NCI-H1417 treated with DMSO at 0.1 percent for 48 hours (cell line): ENCODE measurements at places on chromosomes 11 and 22.

GRCh38 chr22:29065468-29066190, 4.0 kb upstream of the C22orf31 start:
- DNase-seq: no peak

GRCh38 chr22:42844756-42845155, 12.3 kb downstream of the ARFGAP3 start:
- DNase-seq: no peak

- no peak for DNase-seq
These were observed 20.0 kb downstream of the SHANK2 start for GRCh38 chr11:71232364-71232763.

DNA sequence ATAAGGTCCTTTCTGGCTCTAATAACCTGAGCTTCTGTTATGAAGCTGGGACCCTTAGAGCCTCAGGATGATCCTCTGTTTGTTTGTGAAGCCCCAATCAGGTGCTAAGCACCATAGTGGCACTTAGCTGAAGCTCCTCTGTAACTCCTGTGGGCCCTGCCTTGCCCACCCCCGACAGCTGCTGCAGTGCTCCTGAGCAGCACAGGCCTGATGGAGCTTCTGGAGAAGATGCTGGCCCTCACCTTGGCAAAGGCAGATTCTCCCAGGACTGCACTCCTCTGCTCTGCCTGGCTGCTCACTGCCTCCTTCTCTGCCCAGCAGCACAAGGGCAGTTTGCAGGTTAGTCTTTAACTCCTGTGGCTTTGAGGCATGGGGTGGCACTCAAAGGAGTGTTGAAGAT, 19.0 kb upstream of the CCDC134 start:
- no peak for DNase-seq

DNA sequence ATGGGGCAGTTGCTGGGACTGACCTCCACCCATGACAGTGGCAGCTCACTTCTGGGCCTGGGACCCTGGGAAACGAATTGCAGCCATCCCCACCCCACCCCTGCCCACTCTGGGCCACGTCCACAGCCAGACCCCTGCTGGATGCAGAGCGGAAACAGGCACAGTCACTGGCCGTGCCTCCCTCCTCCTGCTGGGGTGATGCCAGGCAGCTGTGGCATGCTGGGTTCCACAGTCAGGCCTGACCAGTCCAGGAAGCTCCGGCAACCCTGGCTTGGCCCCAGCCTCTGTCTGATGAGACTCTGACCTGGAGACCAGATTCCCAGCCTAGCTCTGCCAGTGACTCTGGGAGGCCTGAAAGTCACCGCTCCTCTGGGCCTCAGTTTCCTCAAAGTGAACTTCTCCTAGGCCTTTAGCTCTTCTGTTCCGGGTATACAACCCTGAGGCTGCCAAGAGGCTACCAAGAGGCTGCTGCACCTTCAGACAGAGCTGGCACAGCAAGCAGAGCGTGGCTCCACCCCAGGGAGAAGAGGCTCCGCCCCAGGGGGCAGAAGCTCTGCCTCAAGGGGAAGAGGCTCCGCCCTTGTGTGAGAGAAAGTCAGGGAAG, 8.9 kb downstream of the SULT4A1 start:
- no peak for DNase-seq

GRCh38 chr11:26964339-26964738, 29.6 kb upstream of the FIBIN start:
- no peak for DNase-seq

DNA sequence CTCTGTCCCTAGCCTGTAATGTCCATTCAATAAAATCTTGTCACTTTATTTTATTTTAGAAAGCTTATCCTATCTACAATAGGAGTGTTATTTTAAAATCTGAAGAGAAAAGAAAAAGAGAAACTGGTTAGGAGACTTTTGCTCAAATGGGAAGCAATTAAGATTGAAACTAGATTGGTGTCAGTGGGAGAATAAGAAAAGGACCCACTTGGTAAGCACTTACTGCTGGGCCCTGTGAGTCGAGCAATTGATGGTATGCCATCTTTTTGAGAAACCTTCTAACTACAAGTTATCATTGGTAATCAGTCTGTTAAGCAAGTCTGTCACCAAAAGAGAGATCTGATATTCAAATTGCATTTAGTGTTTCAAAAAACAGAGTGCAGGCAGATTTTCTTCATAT, 258.4 kb downstream of the GRM5 start:
- DNase-seq: no peak

- no peak for DNase-seq
These were observed 584.0 kb downstream of the KCNA4 start for GRCh38 chr11:29432719-29433325.

DNA sequence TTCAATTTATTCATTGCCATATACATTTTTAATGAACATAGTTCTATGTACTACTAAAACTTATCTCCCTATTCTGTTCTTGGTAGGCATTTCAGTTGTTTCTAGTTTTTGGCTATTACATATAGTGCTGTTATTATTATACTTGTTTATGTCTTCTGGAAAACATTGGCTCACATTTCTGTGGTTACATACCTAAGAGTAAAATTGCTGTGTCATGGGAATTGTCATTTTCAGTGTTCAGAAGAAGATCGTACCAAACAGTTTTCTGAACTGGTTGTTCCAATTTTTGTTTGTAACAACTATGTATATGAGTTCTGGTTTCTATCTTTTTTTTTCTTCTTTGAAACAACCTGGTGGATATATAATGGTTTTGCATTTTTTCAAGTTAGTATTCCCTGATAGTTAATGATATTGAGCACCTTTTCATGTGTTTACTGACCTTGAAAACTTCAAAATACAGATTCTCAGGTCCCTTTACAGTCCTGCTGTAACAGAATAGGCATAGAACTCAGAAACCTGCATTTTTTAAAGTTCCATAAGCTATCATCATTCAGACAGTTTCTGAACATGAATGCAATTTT, 230.7 kb downstream of the JRKL start:
- no peak for DNase-seq

- DNase-seq: no peak
These were observed 19.4 kb downstream of the TUBGCP6 start for GRCh38 chr22:50225200-50225969.

DNA sequence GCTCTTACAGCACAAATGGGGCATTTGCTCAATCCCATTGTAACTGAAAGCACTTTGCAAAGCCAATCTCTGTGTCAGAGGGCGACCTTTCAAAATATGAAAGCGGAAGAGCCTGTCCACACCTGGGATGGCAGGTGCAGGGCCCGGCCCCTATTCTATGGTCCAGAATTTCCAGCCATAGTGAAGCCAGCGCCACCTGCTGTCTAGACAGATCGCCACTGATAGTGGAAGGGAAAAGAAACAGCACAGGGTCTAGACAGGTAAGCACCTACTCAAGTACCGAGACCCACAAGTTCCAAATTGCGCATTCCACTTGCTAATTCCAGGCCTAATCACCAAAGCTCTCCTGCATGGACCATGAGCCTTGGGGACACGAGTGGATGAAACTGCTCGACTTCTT, 141.4 kb downstream of the NTM start:
- DNase-seq: no peak

- no peak for DNase-seq
These were observed 20.9 kb downstream of the TMPRSS13 start for GRCh38 chr11:117908109-117908895.

GRCh38 chr11:65625628-65626342, 10.2 kb downstream of the PCNX3 start:
- no peak for DNase-seq

DNA sequence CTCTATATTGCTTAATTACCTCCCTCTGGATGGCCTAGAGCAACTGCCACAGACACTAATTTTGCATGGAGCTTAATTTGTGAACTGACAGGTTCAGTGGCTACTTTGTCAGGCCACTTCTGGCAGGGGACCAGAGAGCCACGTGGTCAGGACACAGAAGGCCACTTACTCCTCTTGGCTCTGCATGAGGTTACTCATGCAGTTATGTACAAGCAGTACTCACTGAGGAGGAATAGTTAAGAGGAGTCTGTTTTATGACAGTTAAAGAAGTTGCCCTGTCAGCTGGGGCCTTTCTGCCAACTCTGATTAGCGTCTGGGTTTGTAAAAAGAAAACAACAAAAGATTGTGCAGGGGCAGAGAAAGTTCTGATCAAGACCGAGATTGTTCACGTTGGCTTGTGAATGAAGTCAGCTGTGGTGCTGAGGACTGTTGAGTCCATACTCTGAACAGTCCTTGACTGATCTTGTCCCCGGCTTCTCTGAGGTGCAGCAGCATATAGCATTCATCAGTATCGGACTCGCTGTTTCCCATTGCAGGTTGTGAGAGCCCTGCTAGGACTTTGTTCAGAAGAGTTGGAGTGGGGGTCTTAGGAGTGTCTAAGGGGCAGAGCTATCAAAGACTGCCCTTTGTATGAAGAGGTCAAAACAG, 41.4 kb downstream of the PPFIBP2 start:
- DNase-seq: no peak
